Fibroblast of skin of abdomen (primary cell): ENCODE measurements at places on chromosomes 2 and 18.
A peak's percentile ranks its signal among the peaks of the same experiment; 100 is the strongest.

- DNase-seq, result no peak
Observed at GRCh38 chr2:181973171-181973783, 12.4 kb upstream of the PPP1R1C start.

DNA sequence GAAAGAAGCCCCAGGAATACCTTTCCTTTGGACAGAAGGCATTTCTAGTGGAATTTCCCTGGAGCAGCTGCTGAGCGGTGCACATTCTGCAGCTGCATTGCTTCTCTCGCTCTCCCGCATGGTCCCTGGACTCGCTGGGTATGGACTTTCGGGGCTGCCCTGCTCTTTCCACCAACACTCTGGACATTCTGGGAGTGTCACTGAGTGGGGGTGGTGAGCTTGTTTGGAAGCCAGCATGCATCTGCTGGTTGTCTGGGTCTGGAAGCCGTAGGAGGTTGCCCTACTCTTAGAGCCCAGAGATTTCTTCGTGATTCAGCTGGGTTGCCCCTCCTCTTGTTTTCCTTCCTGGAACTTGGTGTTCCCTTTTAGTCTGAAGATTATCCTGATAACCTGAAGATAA, 52.6 kb downstream of the TWIST2 start:
- DNase-seq, result no peak

DNA sequence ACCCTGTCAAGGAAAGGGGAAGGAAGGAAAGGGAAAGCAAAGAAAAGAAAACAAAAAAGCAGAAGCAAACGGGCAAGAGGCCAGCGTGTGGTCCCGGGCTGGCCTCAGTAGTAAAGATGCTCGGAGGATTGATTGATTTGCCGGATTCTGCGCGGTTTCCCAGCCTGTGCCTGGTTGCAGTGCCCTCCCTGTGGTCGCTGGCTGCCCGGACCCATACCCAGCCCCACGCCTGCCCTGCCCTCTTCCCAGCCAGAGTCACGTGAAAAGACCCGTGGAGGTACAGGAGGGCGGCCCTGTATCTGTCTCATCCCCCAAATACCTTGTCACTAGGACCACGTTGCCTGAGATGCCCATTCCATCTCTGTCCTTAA, 55.1 kb upstream of the IMP4 start:
- no peak for DNase-seq

GRCh38 chr2:172965433-172966212, 110.0 kb upstream of the MAP3K20 start:
- no peak for DNase-seq

- peak; percentile 72 for DNase-seq
Observed at GRCh38 chr2:200380833-200381542, 74.5 kb downstream of the SPATS2L start.

DNA sequence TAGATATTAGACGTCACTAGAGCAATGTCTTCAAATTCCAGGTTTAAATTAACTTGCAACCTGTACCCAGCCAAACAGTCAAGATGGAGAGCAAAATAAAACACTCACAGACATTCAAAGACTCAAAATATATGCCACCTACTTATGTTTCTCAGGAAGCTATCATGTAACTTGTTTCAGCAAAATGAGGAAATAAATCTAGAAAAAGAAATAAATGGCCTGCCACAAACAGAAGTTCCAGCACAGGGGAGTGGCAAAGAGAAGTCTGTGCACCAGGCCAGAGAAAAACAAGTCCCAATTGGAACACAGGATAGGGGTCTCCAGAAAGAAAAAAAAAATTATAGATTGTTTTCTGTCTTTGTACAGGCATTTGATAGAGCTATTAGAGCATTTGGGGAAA, 96.7 kb downstream of the LRP2 start:
- DNase-seq, result no peak

- DNase-seq, result no peak
Observed at GRCh38 chr2:190412966-190413365, 4.8 kb downstream of the MFSD6 start.

GRCh38 chr2:31442376-31442775, 27.8 kb upstream of the XDH start:
- no peak for DNase-seq

DNA sequence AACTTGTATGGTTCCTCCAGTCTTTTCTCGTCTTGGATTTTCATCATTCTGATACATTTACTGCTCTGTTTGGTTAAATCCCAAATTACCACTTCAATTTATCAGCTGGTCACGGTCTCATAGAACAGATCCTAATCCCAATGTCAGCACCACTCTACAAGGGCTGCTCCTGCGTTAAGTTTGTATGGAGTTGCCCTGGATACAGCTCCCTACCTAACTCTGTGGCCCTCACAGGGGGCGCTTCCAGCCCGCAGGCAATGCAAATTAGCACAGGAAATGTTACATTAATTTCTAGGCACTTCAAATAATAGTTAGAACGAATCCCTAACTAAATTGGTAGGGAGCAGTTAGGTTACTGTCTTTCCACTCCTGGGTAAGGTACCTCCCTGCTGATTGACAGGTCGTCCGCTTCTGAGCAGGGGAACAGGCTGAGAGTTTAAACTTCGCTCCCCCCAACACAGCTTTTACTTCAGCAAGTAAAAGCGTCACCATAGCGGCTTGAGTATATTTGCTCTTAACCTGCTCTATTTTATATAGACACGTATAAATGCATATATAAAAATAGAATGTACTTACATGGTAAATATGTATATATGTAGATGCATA, 238.5 kb upstream of the FANCL start:
- DNase-seq, result no peak

- DNase-seq, result no peak
Observed at GRCh38 chr2:146413086-146413610, 1431.7 kb upstream of the ACVR2A start.

- no peak for DNase-seq
Observed at GRCh38 chr2:110837446-110838409, 105.4 kb downstream of the ACOXL start.

DNA sequence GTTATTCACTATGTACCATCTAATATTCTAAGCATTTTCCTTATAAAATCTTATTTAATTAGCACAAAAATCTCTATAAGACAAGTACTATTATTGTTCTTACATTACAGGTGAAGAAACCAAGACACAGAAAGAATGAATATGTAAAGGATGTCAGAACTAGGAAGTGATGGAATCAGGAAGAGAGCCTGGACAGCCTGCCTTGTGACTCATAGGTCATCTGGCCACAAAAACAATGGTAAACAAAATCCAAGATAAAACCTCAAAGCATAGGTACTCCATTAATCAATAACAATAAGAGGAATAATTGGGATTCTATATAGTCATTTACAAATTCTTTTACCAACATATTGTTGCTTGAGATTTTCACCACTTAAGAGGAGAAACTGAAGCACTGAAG, 505.4 kb upstream of the PIK3C3 start:
- no peak for DNase-seq

DNA sequence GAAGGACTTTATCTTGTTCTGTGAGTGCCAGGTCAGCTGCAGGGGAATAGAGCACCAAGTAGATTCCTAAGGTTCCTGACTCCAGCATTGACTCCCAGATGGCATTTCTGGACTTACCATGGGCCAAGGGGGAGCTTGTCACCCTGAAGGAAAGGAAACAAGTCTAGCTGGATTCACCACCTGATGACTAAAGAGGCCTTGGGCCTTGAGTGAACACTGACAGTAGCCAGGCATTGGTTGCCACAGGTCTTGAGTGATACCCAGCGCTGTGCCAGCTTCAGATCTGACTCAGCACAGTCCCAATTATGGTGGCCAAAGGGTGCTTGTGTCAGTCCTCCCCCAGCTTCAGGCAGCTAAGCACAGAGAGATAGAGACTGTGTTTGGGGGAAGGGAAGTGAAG, 40.1 kb upstream of the CAPN13 start:
- no peak for DNase-seq

DNA sequence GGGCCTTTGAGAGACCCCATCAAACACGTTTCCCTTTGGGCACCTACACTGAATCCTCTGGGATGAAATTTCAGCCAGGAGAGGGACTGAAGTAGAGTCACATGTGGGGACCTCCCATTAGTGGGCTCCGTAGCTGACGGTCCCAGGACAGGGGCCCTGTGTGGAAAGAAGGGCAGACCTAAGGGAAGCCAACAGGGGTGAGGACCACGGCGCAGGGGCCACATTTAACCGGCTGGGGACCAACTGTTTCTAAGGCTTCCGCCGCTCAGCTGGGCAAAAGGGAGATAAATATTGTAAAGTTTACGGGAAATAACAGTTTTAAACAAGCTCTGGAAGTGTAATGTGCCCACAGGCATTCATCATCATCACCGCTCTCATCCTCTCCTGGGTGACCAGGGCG, 42.7 kb downstream of the RRM2 start:
- DNase-seq, result no peak

DNA sequence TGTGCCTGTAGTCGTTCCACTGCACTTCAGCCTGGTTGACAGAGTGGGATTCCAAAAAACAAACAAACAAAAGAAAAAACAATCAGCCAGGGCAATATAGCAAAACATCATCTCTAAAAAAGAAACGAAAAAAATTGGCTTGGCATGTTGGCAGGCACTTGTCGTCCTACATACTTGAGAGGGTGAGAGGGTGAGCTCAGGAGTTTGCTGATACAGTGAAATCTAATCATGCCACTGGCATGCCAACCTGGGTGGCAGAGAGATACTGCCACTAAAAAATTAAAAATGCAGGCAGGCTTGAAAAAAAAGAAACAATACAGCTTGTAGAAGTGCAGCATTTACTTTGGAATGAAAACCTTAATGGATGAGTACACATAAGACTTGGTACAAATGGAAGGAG, 282.9 kb upstream of the RGPD4 start:
- no peak for DNase-seq

DNA sequence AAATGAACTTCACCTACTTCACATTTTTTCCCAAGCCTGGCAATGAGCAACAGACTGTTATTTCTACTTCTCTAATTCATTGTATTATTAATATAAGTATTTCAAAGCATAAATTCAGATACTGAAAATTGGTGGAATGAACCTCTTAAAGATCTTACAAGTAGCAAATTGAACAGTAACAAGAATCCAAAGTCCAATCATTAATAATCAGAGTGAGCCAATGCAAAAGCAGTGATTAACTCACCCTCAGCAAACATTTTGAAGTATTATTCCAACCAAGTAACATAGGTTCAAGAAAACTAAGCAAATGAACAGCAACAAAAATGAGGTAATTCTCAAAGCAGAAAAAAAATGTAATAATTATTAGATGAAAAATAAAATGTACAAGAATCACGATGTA, 288.1 kb upstream of the ZC3H15 start:
- DNase-seq, result no peak

DNA sequence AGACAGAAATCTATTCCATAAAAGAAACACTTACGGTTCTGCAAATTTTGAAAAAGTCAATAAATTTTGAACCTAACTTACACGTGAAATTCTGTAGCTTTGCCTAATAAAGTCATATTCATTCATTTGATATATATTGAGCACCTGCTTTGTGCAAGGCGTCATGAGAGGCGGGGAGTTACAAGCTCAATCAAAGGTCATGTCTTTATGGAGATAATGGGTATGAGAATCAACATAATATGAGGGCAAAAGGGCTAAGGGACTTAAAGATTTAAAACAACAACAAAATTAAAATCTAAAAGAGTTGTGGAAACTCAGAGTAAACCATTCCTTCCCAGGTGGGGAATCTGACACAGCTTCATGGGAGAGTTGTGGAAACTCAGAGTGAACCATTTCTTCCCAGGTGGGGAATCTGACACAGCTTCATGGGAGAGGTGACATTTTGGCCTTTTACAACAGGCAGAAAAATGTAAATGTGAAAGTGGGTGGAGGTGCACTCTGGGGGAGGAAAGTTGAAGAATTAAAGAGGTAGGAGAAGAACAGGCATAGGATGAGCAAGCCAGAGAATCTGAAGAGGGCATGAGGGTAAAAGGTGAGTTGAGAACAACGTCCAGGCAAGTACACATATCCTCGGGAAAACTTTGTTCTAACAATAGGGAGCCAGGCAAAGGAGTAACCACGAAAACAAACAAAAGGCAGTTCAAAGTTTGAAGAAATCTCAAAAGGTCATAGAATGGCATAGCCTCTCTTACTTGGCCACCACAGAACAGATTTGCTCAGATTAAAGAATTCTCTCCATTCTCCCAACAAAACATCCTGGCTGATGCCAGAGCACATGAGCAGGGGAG, 49.5 kb upstream of the CD226 start:
- DNase-seq, result no peak

- no peak for DNase-seq
Observed at GRCh38 chr2:240640939-240641338, 15.7 kb downstream of the GPR35 start.

- peak; percentile 10 for DNase-seq
Observed at GRCh38 chr2:197838036-197838435, 33.6 kb downstream of the PLCL1 start.

DNA sequence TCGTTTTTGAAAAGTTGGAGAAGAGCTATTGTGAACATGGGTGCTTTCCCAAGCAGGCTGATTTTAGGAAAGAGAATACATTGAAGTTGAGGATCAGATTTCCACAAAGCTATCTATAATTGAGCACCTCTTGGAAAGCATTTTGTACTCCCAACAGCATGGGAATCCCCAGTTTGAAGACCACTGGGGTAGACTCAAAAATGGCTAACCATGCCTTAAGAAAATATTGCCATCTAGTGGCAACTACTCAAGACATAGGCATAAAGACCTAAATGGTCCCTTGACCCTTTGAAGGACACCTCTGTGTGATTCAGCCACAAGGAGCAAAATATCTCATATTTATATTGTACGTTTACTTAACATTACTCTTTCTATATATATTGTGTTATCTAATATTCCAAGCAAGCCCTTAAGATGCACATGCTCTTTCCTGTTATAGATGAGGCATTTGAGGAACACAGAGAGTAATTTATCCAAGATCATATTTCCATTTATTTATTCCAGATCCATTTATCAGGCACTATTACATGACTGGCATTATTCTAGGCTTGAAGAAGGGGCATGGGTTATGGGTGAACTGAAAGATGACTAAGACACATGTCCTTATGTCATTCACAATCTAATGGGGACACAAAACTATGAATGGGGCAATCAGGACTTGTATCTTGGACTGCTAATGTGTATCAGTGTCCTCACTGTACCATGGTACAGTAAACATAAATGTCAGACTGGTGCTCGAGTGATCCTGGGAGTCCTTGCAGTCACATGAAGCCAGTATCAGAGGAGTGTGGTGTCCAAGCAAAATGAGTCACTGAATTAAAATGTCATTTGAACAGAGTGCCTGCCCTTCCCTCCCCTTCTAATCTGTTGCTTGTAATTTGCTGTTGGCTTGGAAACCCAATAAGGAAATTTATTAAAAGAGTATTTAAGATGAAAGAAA, 121.0 kb upstream of the XPO1 start:
- DNase-seq, result peak; percentile 42

GRCh38 chr18:54856105-54856646, 27.9 kb downstream of the RAB27B start:
- no peak for DNase-seq

DNA sequence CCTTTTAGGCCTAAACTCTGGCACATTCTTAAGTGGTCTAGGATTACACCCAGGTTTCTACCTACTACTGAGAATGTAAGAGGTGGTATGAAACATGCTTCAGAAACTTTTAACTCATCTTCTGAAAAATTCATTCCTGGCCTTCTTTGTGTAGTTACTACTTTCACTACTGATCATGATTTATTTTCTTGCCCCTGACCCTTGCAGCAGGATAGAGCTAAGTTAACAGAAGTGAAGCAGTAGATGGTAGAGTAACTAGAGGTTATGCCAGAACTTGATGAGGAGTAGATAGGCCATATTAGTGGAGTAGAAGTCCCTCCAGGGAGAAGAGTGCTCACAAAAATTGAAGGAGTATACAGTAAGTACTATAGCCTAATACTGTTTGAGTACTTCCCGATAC, 75.5 kb upstream of the MSTN start:
- DNase-seq, result no peak

GRCh38 chr2:157877761-157878400, 1.8 kb upstream of the ACVR1 start:
- no peak for DNase-seq

GRCh38 chr2:55776966-55777365, 83.3 kb upstream of the PNPT1 start:
- DNase-seq, result no peak
